ENCODE measurements at places on chromosomes 13 and 19. TPM values are rescaled to one million over a fixed set of nuclear protein-coding genes. Genes with fewer than 3 reads are reported as not detected.

The C5AR1 gene
- 1.7 TPM for total RNA-seq

The NCR1 gene
- total RNA-seq, result not detected

The TPTE2 gene
- not detected for total RNA-seq

DNA sequence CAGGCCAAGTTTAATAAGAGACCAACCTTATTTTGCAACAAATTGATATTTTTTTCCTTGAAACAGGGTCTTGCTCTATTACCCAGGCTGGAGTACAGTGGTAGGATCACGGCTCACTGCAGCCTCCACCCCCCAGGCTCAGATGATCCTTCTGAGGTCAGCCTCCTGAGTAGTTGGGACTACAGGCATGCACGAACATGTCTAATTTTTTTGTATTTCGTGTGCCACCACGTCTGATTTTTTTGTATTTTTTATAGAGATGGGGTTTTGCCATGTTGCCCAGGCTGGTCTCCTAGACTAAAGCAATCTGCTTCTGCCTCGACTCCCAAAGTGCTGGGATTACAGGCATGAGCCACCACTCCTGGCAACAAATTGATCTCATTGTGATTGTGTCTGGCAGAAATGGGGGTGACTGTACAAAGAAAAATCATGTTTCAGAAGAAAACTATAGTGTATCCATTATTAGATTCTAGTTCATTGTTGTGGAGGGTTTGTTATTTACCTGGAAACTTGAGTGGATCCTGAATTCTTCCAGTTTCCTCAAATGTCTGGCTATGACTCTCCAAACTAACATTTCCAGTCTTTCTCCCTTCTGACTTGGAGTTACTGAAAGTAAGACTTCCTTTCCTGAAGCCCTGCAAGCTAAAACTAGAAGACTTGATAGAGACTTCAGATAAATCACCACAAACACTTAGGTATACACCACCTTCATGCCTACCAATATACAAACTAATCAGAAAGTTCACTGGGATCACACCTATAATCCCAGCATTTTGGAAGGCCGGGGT lies 17.3 kb upstream of the AKT2 start:
- no peak for DNase-seq

DNA sequence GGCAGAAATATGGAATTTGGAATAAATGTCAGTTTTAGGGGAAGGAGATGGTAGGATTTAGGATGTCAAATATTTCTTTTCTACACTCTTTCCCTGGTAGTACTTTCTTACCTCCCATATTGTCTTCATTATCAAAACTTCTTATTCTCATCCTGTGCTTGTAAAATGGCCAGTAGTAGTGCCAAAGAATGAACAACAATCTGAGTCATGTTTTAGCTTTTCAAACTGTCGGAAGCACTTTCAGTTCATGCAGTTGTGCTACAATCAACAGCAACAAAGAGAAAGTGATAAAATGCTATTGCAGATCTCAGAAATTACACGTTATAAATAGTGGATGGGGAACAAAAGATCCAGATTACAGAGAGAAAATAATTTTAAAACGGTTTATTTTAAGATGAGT lies 193.7 kb upstream of the RXFP2 start:
- DNase-seq, result no peak

Measured in gastrocnemius medialis (tissue), 4 donors.